Activated T-helper 17 cell treated with anti-CD3 and anti-CD28 coated beads, Interleukin-2, amount 50 U/mL, for 72 hours (primary cell): ENCODE measurements at places on chromosomes 1 and 21. TPM values are rescaled to one million over a fixed set of nuclear protein-coding genes. Genes with fewer than 3 reads are reported as not detected.

- ATAC-seq, result no peak
These were observed 69.4 kb downstream of the GPATCH2 start for GRCh38 chr1:217561446-217561845.

The C8B gene
- not detected for total RNA-seq

The WNT9A gene
- 0.09 TPM for total RNA-seq

DNA sequence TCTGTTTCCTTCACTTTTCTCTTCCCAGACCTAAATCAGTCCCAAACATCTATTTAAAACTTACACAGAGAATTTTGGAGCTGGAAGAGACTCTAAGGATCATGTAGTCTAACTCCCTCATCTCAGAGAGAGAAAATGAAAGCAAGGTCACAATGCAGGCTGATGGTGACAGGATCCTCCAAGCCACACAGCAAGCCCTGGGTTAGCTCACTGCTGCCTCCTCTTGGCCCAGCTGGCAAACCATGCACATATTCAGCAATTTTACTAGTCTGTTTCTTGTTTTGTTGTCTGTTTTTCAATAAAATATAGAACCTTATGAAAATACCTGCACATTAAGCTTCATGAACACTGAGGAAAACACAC, 27.7 kb upstream of the LY9 start:
- ATAC-seq, result peak; percentile 77

The FCRL1 gene
- not detected for total RNA-seq

DNA sequence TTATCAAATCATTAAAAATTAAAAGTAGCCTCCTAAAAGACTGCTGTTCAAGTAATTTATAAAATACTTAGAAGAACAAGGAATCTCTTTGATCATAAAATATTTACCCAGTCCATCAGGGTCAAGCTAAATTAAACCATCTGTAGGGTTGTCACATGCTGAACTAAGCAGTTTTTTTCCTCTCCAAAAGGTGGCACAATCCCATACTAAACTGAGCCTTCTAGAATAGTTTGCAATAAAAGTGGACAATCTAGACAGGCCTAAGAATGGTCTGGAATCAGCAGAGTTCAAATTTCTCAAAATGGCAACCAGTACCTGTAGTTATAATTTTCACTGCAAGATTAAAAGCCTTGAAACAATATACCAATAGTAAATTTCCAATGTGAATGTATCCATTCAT, 194.8 kb downstream of the EIF4G3 start:
- ATAC-seq, result no peak

The CFHR5 gene
- not detected for total RNA-seq

The TTLL7 gene
- 6.3 TPM for total RNA-seq

DNA sequence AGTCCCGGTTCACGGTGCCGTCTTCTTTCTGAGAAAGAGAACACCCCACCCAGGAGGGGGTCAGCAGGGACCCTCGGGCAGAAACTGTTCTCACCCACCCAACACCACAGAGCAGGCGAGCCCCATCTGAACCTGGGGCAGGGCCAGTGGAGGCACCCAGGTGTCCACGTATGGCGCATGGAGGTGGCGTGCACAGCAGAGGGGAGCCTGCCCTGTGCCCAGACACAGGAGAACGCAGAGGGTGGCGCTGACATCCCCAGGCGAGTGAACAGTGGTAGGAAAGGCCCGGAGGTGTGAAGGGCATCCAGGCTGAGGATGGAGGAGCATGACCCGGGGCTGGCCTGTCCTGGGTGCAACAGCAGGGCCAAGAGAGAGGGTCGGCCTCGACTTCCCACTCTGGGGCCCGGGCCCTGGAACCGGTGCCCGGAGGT, 91.1 kb downstream of the STUM start:
- ATAC-seq, result no peak

- ATAC-seq, result no peak
These were observed 93.1 kb downstream of the RGL1 start for GRCh38 chr1:183898001-183898396.

DNA sequence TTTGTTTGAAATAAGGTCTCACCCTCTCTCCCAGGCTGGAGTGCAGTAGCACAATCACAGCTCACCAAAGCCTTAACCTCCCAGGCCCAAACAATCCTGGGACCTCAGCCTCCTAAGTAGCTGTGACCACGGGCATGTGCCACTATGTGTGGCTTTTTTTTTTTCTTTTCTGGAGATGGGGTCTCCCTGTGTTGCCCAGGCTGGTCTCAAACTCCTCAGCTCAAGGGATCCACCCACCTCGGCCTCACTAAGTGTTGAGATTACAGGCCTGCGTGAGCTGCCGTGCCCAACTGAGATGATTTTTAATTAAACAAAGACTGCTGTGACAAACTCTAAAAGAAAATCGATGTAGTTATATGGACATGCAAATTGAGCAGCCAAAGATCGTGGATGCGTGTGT, 768.4 kb upstream of the ADGRL2 start:
- no peak for ATAC-seq

The RNU1-1 gene
- total RNA-seq, result 1,202 TPM

- ATAC-seq, result no peak
These were observed 133.1 kb downstream of the VAV3 start for GRCh38 chr1:107831921-107832320.

GRCh38 chr21:33030633-33031032, 4.9 kb downstream of the OLIG2 start:
- ATAC-seq, result no peak

DNA sequence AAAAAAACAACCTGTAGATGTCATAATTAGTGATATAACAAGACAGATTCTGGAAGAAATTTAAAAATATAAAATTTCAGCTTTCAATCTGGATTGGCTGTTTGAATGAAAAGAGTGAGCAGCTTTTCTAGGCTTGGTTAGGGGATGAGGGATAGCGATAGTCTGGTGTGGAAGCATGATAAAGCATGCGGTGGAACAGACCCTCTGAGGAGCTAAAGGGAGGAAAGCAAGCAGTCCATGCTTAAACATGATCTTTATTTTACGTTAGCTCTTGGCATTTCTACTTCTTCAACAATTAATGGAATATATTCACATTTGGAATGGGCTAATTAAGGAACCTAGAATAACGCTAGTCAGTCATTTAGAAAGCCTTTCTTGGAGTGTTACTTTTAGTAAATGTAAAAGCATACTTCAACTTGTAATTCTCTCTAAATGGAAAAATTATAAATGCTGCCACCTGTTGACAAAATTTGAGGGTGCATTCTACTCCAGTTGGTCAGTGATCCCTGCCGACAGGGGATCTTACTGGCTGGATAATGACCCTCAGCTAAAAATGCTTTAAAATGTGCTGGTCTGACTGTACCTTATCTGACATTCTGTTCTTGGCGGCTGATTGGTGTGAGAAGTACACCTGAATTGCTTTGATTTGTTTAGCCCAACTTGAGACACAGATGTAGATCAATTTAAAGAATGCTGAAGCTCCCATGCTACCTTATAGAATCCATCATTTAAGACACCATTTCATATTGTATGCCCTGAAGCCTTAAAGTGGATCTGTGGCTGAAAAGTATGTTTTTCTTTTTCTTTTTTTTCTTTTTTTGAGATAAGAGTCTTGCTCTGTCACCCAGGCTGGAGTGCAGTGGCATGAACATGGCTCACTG, 61.2 kb downstream of the AK4 start:
- no peak for ATAC-seq

- no peak for ATAC-seq
These were observed 53.5 kb upstream of the TIAM1 start for GRCh38 chr21:31397515-31397926.

DNA sequence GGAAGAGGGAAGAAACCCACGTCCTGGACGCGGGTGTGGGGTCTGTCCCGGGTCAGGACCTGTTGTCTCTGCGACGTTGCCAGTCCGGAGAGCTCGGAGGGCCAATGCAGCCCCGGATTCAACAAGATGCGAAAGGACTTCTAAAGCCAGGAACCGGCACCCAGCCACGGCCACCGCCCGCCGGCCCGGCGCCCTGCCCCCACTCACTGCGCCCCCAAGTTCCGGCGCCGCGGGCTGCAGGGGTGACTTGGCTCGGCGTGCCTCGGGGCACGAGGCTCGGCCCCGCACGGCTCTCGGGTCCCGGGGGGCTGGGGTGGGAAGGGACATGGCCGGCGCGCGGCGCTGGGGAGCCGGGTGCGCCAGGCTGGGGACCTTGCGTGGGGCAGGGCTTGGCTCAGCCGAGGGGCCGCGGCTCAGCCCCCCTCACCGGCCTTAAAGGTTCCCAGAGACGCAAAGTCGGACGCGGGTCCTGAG, 51.8 kb upstream of the H6PD start:
- ATAC-seq, result no peak

The C1orf94 gene
- total RNA-seq, result not detected
